ENCODE measurements at places on chromosomes 11 and 22. TPM values are rescaled to one million over a fixed set of nuclear protein-coding genes. Genes with fewer than 3 reads are reported as not detected.

The PAX6 gene
- total RNA-seq, result not detected

GRCh38 chr11:125235071-125235471 is 70.5 kb downstream of the PKNOX2 start:
- DNase-seq, result no peak

DNA sequence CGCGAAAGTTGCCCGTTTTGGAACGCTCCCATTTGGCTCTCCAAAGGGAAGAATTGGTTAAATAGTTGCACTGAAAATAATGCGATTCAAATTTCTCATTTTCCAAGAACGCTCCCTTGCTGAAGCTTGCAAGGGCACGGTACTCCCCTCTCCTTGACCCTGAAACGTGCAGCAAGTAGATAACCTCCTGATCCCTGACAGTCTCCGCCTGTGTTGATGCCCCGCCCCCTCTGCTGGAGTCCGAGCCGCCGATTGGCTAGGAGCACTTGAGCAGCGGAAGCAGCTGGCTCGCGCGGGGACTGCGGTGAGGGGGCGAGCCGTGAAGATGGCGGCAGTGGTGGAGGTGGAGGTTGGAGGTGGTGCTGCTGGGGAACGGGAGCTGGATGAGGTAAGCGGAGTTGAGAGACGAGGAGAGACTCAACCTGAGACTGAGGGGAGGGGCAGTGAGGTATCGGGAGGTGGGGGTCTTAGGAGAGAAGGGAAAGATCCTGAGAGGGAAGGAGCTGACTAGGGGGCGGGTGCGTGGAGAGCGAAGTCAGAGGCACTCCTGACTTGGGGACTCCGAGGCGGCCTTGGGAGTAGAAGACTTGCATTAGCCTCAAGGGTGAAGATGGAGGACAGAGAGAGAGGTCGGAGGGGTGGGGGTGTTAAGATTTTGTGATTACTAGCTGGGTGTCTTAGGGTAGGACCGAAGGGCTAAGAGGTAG is at the start of gene RNF121:
RNF121 (plus strand) TSS at position 310 of the 707 bp plus-strand sequence; CDS start at position 326, 16 bp downstream.
- peak; percentile 98 for DNase-seq

- DNase-seq, result no peak
Measured at GRCh38 chr22:28715611-28716010, 26.0 kb downstream of the CHEK2 start.

DNA sequence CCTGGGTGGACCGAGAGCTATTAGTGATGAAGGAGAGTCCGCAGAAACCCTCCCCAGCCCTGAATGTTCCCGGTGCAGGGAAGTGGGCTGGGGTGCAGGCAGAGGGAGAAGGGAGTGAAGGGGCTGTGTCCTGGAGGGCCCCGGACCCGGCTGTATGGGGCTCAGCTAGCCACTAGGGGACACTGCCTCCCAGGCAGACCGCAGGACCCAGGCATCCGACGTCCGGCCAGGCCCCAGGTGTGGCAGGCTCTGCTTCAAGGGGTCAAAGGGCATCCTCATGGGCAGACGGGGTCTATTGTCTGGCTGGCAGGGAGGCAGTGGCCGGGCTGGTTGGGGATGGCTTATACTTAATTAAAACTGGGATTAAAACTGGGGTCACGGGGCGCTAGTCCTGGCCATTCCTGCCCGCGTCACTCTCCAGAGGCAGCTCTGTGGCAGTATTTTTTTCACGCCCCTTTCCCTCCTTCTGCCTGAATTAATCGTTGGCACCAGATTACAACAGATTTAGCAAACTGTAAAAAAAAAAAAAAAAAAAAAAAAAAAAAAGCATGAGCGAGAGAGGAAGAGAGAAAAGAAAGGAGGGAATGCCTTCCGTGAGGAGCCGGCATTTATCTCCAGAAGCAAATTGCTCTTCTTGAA is 5.1 kb downstream of the FLRT1 start:
- no peak for DNase-seq

GRCh38 chr22:22663861-22664800 is 19.7 kb downstream of the GGTLC2 start:
- no peak for DNase-seq
